ENCODE measurements at places on chromosomes 4 and X. TPM values are rescaled to one million over a fixed set of nuclear protein-coding genes. Genes with fewer than 3 reads are reported as not detected.

GRCh38 chr4:174009686-174010451, 273.6 kb downstream of the FBXO8 start:
- no peaks in the 10 kb centered on the region for H3K27me3 ChIP-seq
- no peak overlapping the region for H3K4me3 ChIP-seq
- DNase-seq, result no peak
- H3K4me1 ChIP-seq, result no peaks in the 10 kb centered on the region
- H3K36me3 ChIP-seq, result no peaks in the 10 kb centered on the region
- H3K27ac ChIP-seq, result no peak overlapping the region

GRCh38 chr4:83548151-83548905, 12.4 kb downstream of the GPAT3 start:
- H3K27ac ChIP-seq, result no peak overlapping the region
- H3K27me3 ChIP-seq, result no peaks in the 10 kb centered on the region
- no peak for DNase-seq

GRCh38 chr4:62226082-62226481, 1026.0 kb downstream of the ADGRL3 start:
- no peak overlapping the region for H3K4me3 ChIP-seq
- H3K36me3 ChIP-seq, result no peaks in the 10 kb centered on the region
- H3K4me1 ChIP-seq, result no peaks in the 10 kb centered on the region
- no peaks in the 10 kb centered on the region for H3K27me3 ChIP-seq

- DNase-seq, result no peak
- H3K36me3 ChIP-seq, result no peaks in the 10 kb centered on the region
- no peak overlapping the region for H3K4me3 ChIP-seq
- no peaks in the 10 kb centered on the region for H3K4me1 ChIP-seq
- no peaks in the 10 kb centered on the region for H3K27me3 ChIP-seq
Measured at GRCh38 chrX:103913356-103914020, 48.9 kb upstream of the TMSB15B start.

- no peaks in the 10 kb centered on the region for H3K27me3 ChIP-seq
- no peaks in the 10 kb centered on the region for H3K36me3 ChIP-seq
- H3K4me1 ChIP-seq, result peaks cover 4% of the 10 kb centered on the region
Measured at GRCh38 chr4:95360256-95360903, 188.4 kb downstream of the UNC5C start.

- no peaks in the 10 kb centered on the region for H3K4me1 ChIP-seq
- no peak overlapping the region for H3K27ac ChIP-seq
- no peak overlapping the region for H3K4me3 ChIP-seq
- no peak for DNase-seq
- H3K36me3 ChIP-seq, result no peaks in the 10 kb centered on the region
Measured at GRCh38 chr4:81353861-81354260, 117.8 kb downstream of the RASGEF1B start.

GRCh38 chr4:20676501-20677197, 23.6 kb upstream of the PACRGL start:
- H3K36me3 ChIP-seq, result no peaks in the 10 kb centered on the region
- no peak overlapping the region for H3K27ac ChIP-seq
- DNase-seq, result no peak
- peaks cover 14% of the 10 kb centered on the region for H3K4me1 ChIP-seq

Gene CXorf51A
- not detected for total RNA-seq

Gene CHIC1
- 10.8 TPM for total RNA-seq

Gene ADAM29
- not detected for total RNA-seq

Measured in esophagus muscularis mucosa (tissue), 4 donors.